NCI-H1105 (cell line): ENCODE measurements at places on chromosomes 3 and 15.
A peak's percentile ranks its signal among the peaks of the same experiment; 100 is the strongest.

GRCh38 chr3:188113756-188114155, 40.2 kb upstream of the LPP start:
- DNase-seq: no peak

DNA sequence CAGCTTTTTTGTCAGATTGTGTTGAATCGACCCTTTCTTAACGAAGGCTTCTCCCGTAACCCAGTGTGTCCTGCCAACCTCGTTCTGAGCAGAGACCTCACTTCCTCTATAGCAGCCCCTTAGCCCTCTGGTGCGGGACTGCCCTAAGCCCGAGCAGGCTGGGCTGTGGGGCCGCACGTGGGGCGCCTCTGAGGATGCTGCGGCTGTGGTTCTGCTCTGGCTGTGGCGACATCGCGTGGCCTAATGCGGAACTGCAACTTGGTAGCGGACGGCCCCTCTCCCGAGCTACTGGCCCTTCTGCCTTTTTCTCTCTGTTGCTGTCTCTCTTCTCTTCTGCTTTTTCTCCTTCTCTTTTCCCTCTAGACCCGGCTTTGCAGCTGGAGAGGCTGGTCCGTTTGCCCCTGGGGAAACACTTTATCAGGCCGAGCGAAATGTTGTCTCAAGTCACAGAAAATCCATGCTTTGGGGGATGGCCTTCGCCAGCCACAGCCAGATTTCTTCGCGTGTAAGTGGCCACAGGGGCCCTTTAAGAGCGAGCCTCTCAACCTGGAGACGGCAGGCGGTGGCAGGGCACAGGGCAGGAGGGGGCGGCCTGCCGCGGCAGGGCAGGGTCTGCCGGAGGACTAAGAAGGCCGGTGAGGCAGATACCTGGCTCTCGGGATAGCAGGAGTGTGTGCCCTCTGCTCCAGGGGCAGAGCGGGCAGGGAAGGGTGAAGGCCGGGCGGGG, 19.4 kb upstream of the KIF23 start:
- DNase-seq: peak; percentile 48

GRCh38 chr3:80405618-80406017, 637.8 kb upstream of the ROBO1 start:
- no peak for DNase-seq

GRCh38 chr3:161409069-161409468, 37.8 kb upstream of the SPTSSB start:
- DNase-seq: peak; percentile 22

DNA sequence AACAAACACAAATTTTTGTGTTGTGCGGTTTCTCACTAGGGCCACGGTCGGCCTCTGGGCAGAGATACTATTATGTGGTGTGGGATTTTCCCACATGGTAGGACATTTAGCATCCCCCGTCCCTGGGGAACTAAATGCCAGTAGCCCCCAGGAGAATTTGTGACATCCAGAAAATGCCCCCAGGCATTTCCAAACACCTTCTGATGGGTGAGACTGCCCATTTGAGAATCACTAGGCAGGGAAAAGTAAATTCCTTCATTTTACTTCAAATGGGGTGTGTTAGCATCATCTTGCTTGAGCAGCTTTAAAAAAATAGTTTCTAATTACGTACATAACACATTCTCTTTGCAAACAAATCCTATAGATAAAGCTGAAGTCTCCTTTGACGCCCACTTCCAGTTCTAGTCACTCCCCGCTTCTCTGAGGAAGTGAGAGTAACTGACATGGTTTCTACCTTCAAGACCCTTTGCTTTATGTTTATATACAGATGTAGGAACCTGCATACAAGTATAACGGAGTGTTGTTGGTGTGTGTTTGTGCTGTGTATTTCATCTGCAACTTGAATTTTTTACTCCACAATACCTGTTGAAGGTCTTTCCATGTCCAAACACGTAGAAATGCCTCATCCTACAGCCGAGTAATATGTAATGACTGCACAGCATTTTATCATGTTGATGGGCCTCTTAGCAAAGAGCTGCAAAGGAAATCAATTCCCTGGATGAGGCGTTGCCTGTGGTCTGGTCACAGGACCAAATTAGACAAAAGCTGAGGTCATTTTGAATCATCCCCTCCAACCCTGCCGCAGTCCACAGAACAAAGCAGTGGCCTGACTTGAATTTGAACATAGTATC, 31.4 kb upstream of the ZBTB38 start:
- DNase-seq: no peak
